ENCODE measurements at places on chromosomes 6 and 20. TPM values are rescaled to one million over a fixed set of nuclear protein-coding genes. Genes with fewer than 3 reads are reported as not detected.

Gene SLC44A4
- 0.14 TPM for total RNA-seq

Gene STX11
- total RNA-seq, result 2.2 TPM

Gene GPSM3
- 0.57 TPM for total RNA-seq

Gene FAM50B
- 5.5 TPM for total RNA-seq

Gene MBOAT1
- total RNA-seq, result 2.9 TPM

Gene SMOC2
- total RNA-seq, result not detected

Gene SFT2D1
- 43.3 TPM for total RNA-seq

Gene TRIM40
- total RNA-seq, result not detected
